IMR-90 (cell line): ENCODE measurements at places on chromosomes 5 and 9. TPM values are rescaled to one million over a fixed set of nuclear protein-coding genes. Genes with fewer than 3 reads are reported as not detected.

Gene ZBED3
- 0.18 and 0.28 TPM in 2 replicates for total RNA-seq

Gene CSF1R
- total RNA-seq, result under 0.01 and 0.36 TPM in 2 replicates

Gene FOXD4L3
- under 0.01 TPM in 1 of 2 replicates, not detected in the other for total RNA-seq

Gene IFNA2
- not detected in 2 replicates for total RNA-seq

Gene ZDHHC11B
- total RNA-seq, result not detected in 2 replicates

Gene LCN9
- total RNA-seq, result not detected in 2 replicates

Gene GLRA1
- not detected in 2 replicates for total RNA-seq

Gene ORM1
- 0.18 TPM in 1 of 2 replicates, not detected in the other for total RNA-seq

Gene TICAM2
- 4.3 and 6.9 TPM in 2 replicates for total RNA-seq

Gene NR6A1
- total RNA-seq, result 0.28 and 0.36 TPM in 2 replicates

Gene PITX1
- 10.3 and 10.4 TPM in 2 replicates for total RNA-seq

Gene IFT74
- 11.9 and 12.2 TPM in 2 replicates for total RNA-seq

Gene PBX3
- total RNA-seq, result 15.6 and 16.4 TPM in 2 replicates

Gene PCDHB3
- under 0.01 and 0.18 TPM in 2 replicates for total RNA-seq

Gene QRFP
- not detected in 2 replicates for total RNA-seq

Gene HDAC3
- total RNA-seq, result 71.7 and 84.2 TPM in 2 replicates

Gene C7
- total RNA-seq, result 0.54 and 0.83 TPM in 2 replicates

Gene KIF24
- 2.5 and 3.0 TPM in 2 replicates for total RNA-seq

Gene AFAP1L1
- 5.3 and 5.7 TPM in 2 replicates for total RNA-seq

Gene COL23A1
- not detected in 2 replicates for total RNA-seq

Gene PCDHGB5
- total RNA-seq, result 17.2 and 17.5 TPM in 2 replicates

Gene HSDL2
- 58.6 and 65.8 TPM in 2 replicates for total RNA-seq

Gene CKS2
- total RNA-seq, result 192 and 322 TPM in 2 replicates

Gene DNAH5
- 4.3 and 4.7 TPM in 2 replicates for total RNA-seq

Gene SHISAL2B
- total RNA-seq, result not detected in 2 replicates

Gene PRSS3
- total RNA-seq, result 16.4 and 26.9 TPM in 2 replicates

Gene TMEM174
- not detected in 2 replicates for total RNA-seq

Gene RLN1
- total RNA-seq, result not detected in 2 replicates

Gene GRM6
- not detected in 2 replicates for total RNA-seq

Gene PCDHB14
- 0.18 and 0.28 TPM in 2 replicates for total RNA-seq

Gene ITK
- total RNA-seq, result not detected in 2 replicates

Gene FBXL17
- total RNA-seq, result 8.1 and 10.0 TPM in 2 replicates

Gene TMEM245
- total RNA-seq, result 51.7 and 57.9 TPM in 2 replicates

Gene NUTM2F
- not detected in 2 replicates for total RNA-seq

Gene OR13C8
- total RNA-seq, result not detected in 2 replicates

Gene TAF11L5
- total RNA-seq, result not detected in 2 replicates

Gene IL5
- total RNA-seq, result not detected in 2 replicates

Gene GLRX
- total RNA-seq, result 142 and 145 TPM in 2 replicates

Gene ARL14EPL
- not detected in 2 replicates for total RNA-seq

Gene SLC45A2
- total RNA-seq, result not detected in 2 replicates

Gene EQTN
- total RNA-seq, result not detected in 2 replicates

Gene GMCL2
- total RNA-seq, result not detected in 2 replicates

Gene ZNF366
- total RNA-seq, result not detected in 2 replicates

Gene SPAG8
- total RNA-seq, result 0.28 and 0.72 TPM in 2 replicates

Gene DCAF12
- 6.9 and 7.2 TPM in 2 replicates for total RNA-seq

Gene ANKRD31
- total RNA-seq, result under 0.01 TPM in 2 replicates

Gene INSL4
- total RNA-seq, result not detected in 2 replicates

Gene PCYOX1L
- total RNA-seq, result 5.8 and 7.0 TPM in 2 replicates

Gene TAF11L4
- total RNA-seq, result not detected in 2 replicates

Gene STPG3
- not detected in 2 replicates for total RNA-seq

Gene PSAT1
- total RNA-seq, result 88.4 and 98.9 TPM in 2 replicates
